ENCODE measurements at places on chromosomes 7 and 10.

- DNase-seq = peak; percentile 8
These were observed 193.2 kb downstream of the MYOF start for GRCh38 chr10:93288679-93289634.

DNA sequence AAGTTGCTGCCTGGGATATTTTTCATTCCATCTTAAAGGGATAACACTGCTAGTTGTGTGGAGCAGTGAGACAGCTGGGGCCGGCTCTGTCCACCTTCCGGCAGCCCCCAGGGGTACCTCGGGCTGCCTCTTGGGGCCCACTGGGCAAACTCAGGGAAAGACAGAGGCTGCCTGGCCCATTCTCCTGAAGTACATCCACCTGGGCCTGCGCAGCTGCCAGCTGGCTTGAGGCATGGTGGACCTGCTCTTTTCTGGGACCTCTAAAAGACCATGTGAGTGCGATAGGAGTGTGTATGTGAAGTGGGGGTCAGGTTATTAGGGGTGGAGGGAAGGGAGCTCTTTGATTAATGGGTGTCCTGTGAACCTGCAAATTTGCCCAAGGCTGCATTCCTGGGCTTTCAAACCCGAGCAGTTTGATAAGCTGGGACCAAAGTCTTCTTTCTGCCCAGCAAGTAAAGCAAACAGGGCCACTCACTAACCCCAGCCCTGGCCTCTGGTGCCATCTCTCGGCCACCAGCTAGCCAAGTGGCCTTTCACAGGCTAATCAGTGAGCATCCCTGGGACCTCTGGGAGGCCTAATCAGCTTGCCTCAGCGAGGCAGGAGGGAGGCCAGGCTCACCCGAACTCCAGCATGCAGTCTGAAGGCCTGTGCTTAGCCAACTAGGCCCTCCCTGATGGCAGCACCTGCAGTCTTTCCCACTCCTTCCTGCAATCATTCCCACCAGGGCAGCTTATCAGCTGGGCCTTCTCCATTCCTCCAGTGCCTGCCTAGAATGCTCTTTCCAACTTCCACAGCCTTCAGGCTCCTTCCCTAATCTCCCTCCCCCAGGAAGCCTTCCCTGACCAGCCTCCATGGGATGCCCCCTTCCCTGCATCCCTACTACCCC, 954.7 kb upstream of the ZNF722 start:
- DNase-seq = no peak

- no peak for DNase-seq
These were observed 38.6 kb downstream of the MTPN start for GRCh38 chr7:135938563-135938962.

DNA sequence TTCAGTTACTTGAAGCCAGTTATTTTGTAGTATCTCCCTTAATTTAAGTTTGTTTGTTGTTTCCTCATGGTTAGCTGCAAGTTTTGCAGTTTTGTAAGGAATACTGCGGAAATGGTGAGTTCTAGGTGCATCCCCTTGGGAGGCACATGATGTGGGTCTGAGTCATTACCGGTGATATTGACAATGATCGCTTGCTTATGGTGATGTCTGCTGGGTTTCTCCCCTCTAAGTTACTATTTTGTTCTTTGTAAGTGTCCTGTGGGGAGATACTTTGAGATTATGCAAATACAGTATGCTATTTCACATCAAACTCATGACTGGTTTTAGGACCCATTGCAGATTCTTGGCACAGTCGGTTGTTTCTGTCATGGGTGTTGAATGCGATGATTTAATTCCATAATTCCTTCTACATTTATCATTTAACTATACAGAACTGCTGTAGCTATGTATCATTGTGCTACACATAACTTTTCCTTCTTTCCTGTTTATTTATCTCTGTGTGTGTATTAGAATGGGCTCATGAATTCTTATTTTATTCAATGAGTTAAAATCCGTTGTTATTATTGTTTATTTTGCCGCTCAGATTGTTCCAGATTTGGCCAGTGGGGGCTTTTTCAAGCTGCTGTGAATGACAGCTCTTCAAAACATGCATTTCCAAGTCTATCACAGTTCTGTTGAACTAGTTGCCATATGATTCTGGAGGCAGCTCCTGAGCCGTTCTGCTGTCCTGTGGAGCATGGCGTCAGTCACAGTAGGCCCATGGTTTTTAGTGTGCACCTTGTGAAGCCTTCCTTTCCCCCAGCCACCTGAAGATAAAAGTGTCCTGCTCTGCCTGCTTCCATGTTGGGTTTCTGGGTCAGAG, 18.4 kb downstream of the TSPAN14 start:
- no peak for DNase-seq

DNA sequence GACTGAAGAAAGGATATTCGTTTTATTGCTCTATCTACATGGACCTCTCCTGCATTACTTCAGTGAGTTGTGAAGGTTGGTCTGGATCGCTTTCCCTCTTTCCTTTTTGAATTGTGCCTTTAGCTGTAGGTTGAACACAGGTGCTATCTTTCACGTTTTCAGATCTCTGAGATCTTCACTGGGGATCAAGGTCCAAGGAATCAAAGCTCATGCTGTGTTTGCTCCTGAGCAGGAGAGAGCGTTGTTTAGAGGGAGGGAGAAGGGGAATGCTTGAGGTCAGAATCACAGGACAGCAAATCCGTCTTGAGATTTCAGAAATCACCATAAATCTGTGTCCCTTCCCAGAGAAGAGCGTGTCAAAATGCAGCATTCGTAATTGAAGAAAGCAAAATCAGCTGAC, 105.0 kb downstream of the INSYN2A start:
- no peak for DNase-seq

All from activated naive CD8-positive, alpha-beta T cell treated with anti-CD3 and anti-CD28 coated beads for 36 hours (primary cell).